Stimulated activated CD8-positive, alpha-beta memory T cell treated with anti-CD3 and anti-CD28 coated beads, Interleukin-7, amount 100 ng/mL, for 1 hour (primary cell): ENCODE measurements at places on chromosomes 2 and 18.

GRCh38 chr2:620471-621302, 56.5 kb downstream of the TMEM18 start:
- DNase-seq = no peak

- no peak for DNase-seq
Observed at GRCh38 chr2:168469281-168469988, 13.4 kb downstream of the CERS6 start.

- DNase-seq = no peak
Observed at GRCh38 chr18:32271672-32272208, 81.9 kb downstream of the MEP1B start.

GRCh38 chr2:126889071-126889470, 9.6 kb upstream of the TEX51 start:
- DNase-seq = no peak

- no peak for DNase-seq
Observed at GRCh38 chr2:28716265-28716865, 35.3 kb upstream of the PPP1CB start.
